CD4-positive, alpha-beta memory T cell (primary cell): ENCODE measurements at places on chromosomes 5 and 9. TPM values are rescaled to one million over a fixed set of nuclear protein-coding genes. Genes with fewer than 3 reads are reported as not detected.

DNA sequence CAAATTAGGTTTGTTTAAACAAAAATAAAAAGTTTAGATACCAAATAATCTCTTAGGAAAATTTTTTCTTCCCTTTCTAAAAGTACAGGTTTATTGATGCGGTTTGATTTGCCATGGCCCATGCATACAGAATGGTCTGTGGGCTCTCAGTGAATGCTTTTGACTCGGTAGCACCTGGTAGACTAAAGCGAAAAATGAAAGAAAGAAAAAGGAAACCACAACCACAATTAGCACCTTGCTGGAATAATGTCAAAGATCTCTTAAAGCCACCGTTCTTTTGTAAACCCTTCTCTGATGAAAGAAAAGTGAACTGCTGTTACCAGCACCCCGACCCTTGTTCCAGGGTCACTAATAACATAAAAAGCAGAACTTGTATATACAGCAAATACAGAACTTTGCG is 157.9 kb downstream of the NFIB start:
- H3K4me3 ChIP-seq = no peak overlapping the region
- no peaks in the 10 kb centered on the region for H3K4me1 ChIP-seq
- H3K27ac ChIP-seq = no peak overlapping the region
- H3K27me3 ChIP-seq = no peaks in the 10 kb centered on the region
- H3K36me3 ChIP-seq = no peaks in the 10 kb centered on the region

GRCh38 chr9:20570756-20571155 is 51.5 kb downstream of the MLLT3 start:
- H3K27me3 ChIP-seq = no peaks in the 10 kb centered on the region
- H3K36me3 ChIP-seq = no peaks in the 10 kb centered on the region
- DNase-seq = no peak
- no peak overlapping the region for H3K27ac ChIP-seq
- H3K4me3 ChIP-seq = no peak overlapping the region

HMGCS1 gene
- polyA plus RNA-seq = 3.3 TPM

DNA sequence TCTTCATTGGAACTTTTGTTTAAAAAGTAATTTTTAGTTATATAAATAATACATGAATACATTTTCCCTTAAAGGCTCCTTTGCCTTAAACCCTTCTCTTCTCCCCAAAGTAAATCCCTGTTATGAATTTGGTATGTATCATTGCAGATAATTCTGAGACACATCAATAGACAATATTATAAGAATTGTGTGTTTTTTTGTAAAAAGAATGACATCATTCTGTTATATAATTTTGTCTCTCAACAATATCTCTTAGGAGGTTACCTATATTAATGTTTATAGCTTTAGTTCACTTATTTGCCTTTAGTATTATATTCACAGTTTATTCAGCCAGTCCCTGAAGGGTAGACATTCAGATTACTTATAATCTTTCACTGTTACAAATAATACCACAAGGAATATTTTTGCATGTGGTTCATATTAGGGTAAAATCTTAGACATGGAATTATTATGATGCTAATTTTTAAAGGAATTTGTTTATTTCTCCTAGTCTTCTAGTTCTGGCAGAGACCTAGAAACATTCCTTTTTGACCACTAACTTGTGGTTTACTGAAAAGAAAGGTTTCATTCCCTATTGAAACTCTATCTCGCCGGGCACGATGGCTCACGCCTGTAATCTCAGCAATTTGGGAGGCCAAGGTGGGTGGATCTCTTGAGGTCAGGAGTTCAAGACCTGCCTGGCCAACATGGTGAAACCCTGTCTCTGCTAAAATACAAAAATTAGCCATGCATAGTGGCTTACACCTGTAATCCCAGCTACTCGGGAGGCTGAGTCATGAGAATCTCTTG is 105.6 kb downstream of the KCTD16 start:
- no peak for DNase-seq
- no peak overlapping the region for H3K4me3 ChIP-seq
- H3K27ac ChIP-seq = no peak overlapping the region
- no peaks in the 10 kb centered on the region for H3K27me3 ChIP-seq
- no peaks in the 10 kb centered on the region for H3K4me1 ChIP-seq
- H3K36me3 ChIP-seq = no peaks in the 10 kb centered on the region

GRCh38 chr9:93200989-93201334 is 17.0 kb downstream of the WNK2 start:
- no peaks in the 10 kb centered on the region for H3K27me3 ChIP-seq
- H3K36me3 ChIP-seq = no peaks in the 10 kb centered on the region
- no peak overlapping the region for H3K4me3 ChIP-seq
- H3K4me1 ChIP-seq = no peaks in the 10 kb centered on the region
- no peak for DNase-seq

PGM5 gene
- not detected for polyA plus RNA-seq

GRCh38 chr9:84711936-84712335 is 42.4 kb downstream of the NTRK2 start:
- H3K36me3 ChIP-seq = no peaks in the 10 kb centered on the region
- no peak overlapping the region for H3K27ac ChIP-seq
- no peak overlapping the region for H3K4me3 ChIP-seq
- DNase-seq = no peak

DNA sequence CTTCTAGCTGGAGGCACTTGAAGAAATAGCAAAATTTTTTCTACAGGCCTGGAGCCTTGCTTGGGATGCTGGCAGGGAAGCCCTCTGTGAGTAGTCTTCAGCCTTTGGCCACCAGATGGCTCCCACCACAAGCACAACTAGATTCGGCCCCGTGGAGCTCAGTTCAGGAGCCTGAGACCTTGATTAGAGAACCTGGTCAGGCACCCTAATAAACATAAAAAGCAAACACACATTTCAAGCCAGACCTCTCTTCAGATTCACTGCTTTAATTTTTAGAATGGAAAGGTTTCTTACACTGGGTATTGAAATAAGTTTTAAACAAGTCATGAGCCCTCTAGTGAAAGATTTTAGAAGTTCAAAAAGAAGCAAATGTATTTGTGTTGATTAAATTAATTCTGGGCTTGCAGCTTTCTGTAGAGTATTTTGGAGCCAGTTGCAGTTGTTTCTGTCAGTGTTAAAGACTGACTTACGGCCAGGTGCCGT is 41.4 kb downstream of the GLRX start:
- H3K4me3 ChIP-seq = no peak overlapping the region
- peak; percentile 62 for DNase-seq
- H3K27ac ChIP-seq = no peak overlapping the region
- H3K36me3 ChIP-seq = no peaks in the 10 kb centered on the region
- no peaks in the 10 kb centered on the region for H3K4me1 ChIP-seq

DNA sequence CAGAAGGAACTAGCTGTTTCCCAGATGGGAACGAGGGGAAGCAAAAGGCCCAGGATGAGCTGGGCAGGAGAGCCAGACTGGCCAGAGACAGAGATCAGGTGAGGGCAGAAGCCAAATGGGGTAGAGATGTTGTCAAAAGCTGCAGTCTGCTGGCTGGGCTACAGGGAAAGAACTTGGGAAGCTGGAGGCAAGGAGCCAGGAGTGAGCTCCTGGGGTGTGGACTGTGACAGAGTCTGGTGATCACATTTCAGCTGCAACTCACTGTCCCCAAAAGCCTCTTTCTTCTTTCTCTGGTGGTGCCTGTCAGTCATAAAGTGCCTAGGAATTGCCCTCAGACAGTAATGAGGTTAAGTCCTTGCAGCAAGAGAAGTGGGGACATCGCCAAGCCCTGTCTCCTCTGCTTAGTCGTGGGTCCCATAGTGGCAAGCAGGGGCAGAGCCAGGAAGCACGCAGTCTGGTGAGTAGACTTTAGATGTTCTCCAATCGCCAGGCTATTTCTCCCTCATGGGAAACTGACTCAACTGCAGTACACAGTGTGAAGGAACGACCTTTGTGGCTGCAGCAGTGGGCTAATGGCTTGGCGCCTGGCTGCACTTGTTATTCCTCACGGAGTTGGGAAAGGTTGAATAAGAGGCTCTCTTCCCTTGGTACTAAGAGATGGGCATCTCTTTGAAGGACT is 2.5 kb upstream of the FSD1L start:
- no peak for DNase-seq
- H3K36me3 ChIP-seq = no peaks in the 10 kb centered on the region
- H3K4me1 ChIP-seq = peaks cover 14% of the 10 kb centered on the region

- H3K27ac ChIP-seq = no peak overlapping the region
- H3K4me3 ChIP-seq = no peak overlapping the region
Observed at GRCh38 chr9:80175286-80176150, 603.8 kb downstream of the TLE4 start.

DNA sequence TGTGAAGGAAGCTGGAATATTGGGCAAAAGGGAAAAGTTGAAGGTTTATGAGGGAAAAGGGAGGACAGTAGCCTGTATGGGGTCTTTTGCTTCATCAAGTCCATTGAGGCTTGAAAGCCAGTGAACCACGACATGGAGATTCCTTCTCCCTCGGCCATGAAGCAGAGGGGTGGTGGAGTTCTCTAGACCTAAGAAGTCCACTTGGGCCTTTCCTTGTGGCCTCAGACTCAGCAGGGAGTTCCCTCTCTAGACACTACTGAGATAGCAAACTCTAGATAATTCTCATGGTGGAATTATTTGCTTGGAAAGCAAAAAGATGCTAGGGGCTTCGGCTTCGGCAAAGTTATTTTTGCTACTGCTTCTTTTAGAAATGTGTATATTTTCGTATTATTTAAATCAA is 78.5 kb downstream of the FOXD1 start:
- H3K4me3 ChIP-seq = no peak overlapping the region
- H3K4me1 ChIP-seq = no peaks in the 10 kb centered on the region
- no peaks in the 10 kb centered on the region for H3K36me3 ChIP-seq
- DNase-seq = no peak

GRCh38 chr5:67149951-67150523 is 46.6 kb downstream of the CD180 start:
- H3K27ac ChIP-seq = no peak overlapping the region
- no peaks in the 10 kb centered on the region for H3K27me3 ChIP-seq
- H3K4me3 ChIP-seq = no peak overlapping the region
- no peaks in the 10 kb centered on the region for H3K4me1 ChIP-seq

DNA sequence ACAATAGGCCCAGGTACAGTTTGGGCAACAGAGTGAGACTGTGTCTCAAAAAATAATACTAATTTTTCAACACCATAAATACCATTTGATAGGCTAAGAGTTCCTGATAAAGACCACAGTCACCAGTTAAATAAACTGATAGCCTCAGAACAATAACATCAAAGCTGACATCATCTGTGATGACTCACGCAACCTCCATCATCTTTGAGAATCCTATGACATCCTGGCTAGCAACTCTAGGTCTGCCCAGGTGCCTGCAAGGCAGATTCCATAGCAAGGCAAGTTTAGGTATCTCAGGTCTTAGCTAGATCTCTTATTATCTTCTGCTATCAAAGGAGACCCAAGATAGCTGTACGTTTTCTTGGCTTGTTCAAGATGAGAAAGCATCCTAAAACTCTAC is 30.5 kb upstream of the UBAP2 start:
- no peaks in the 10 kb centered on the region for H3K27me3 ChIP-seq
- H3K27ac ChIP-seq = no peak overlapping the region
- DNase-seq = no peak
- H3K4me3 ChIP-seq = no peak overlapping the region
- no peaks in the 10 kb centered on the region for H3K36me3 ChIP-seq

- H3K4me3 ChIP-seq = no peak overlapping the region
- no peaks in the 10 kb centered on the region for H3K27me3 ChIP-seq
- H3K36me3 ChIP-seq = no peaks in the 10 kb centered on the region
- H3K27ac ChIP-seq = no peak overlapping the region
- no peaks in the 10 kb centered on the region for H3K4me1 ChIP-seq
Observed at GRCh38 chr9:16316456-16316855, 554.0 kb downstream of the BNC2 start.

DNA sequence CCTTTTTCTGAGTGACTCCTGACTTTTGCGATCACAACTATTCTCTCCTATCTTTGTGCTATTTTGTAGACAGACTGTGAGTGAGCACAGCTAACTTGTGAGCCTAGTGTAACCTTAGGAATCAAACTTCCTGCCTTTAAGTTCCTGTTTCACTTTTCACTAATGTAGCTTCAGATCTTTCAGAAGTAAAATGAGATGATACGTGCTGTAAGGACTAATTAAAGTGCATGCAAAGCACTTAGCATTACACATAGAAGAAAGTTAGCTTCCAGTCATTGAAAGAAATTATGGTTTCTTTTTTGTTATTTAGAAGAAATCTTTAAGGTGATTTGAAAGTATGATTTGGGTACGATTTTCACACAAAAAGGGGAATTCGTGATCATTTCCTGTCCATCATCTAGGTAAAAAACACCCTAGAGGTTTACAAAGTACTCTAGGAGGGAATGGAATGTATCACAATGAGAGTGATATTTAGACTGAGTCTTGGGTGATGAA is 122.7 kb downstream of the ST8SIA4 start:
- no peaks in the 10 kb centered on the region for H3K36me3 ChIP-seq
- peaks cover 30% of the 10 kb centered on the region for H3K4me1 ChIP-seq
- H3K4me3 ChIP-seq = peak overlapping the region; percentile 42

DNA sequence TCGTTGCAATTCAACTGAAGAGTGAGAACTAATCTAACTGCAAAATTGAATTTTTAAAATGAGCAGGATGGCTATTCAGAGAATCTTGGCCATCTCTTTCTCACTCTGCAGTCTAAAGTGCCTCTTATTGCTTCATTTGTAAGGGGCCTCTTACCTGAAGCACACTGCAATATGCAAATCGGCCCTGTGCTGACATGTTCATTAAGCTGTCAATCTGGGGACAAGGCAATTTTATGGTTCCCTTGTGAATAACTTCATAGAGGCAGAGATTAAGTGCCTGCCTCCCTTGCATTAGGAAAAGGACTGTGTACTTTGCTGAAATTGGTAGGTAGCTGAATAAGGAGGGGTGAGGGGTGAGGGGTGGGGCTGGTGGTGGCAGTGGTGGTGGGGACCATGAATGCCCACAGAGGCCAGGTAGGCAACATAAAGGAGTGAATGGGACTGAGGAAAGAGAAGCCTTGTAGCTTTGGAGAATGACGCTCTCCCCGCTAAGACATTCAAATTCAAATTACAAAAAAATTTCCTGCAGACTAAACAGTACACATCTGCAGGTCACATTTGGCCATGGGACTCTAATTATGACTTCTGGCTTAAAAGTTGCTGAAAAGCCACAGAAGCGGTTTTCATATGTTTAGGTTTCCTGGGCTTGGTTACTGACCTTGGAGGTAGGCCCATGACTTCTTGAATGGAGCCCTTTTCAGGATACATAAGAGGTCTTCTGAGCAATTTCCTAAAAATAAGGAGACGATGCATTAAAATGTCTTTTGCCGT is 25.0 kb downstream of the TNFSF8 start:
- no peak overlapping the region for H3K4me3 ChIP-seq
- no peak for DNase-seq
- H3K36me3 ChIP-seq = peaks cover 20% of the 10 kb centered on the region
- H3K27me3 ChIP-seq = no peaks in the 10 kb centered on the region
- H3K4me1 ChIP-seq = peaks cover 100% of the 10 kb centered on the region

SLC6A19 gene
- not detected for polyA plus RNA-seq

GRCh38 chr5:172439785-172440477 is 14.4 kb downstream of the SH3PXD2B start:
- H3K4me3 ChIP-seq = no peak overlapping the region
- no peaks in the 10 kb centered on the region for H3K36me3 ChIP-seq
- H3K27ac ChIP-seq = no peak overlapping the region
- DNase-seq = no peak
- H3K4me1 ChIP-seq = no peaks in the 10 kb centered on the region

GRCh38 chr9:105320568-105320967 is 76.1 kb downstream of the SLC44A1 start:
- no peaks in the 10 kb centered on the region for H3K36me3 ChIP-seq
- no peak for DNase-seq
- no peaks in the 10 kb centered on the region for H3K4me1 ChIP-seq
- no peak overlapping the region for H3K4me3 ChIP-seq

- H3K27me3 ChIP-seq = no peaks in the 10 kb centered on the region
- no peaks in the 10 kb centered on the region for H3K4me1 ChIP-seq
Observed at GRCh38 chr5:37662789-37663485, 176.9 kb downstream of the GDNF start.

- no peak overlapping the region for H3K4me3 ChIP-seq
- no peaks in the 10 kb centered on the region for H3K36me3 ChIP-seq
- no peak overlapping the region for H3K27ac ChIP-seq
- H3K27me3 ChIP-seq = no peaks in the 10 kb centered on the region
Observed at GRCh38 chr9:83385317-83385716, 152.9 kb downstream of the FRMD3 start.
